Inflammatory macrophage (primary cell): ENCODE measurements at places on chromosomes 16 and 17.
A peak's percentile ranks its signal among the peaks of the same experiment; 100 is the strongest.

DNA sequence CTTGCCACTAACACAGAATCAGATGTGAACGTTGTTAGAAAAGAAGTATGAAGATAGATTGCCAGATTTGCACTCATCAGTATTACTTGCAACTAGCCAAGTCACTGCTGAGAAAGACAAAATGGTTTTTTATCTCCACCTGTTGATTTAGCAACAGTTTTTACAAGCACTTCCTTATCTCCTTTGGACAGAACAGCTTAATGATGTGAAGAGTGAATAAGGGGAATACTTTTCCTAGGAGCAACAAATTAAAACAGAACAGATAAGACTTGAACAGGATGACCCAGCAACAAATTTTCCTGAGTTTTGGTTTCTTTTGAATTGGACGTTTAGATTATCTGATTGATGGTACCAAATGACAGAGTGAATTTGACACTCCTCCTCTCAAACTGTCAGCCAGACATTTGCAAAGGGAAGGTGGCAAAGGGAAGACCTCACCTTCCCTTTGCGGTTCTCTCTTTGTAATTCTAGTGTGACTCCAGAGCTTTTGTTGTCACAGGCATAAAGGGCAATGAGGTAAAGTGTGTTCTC lies 130.6 kb downstream of the NLK start:
- no peak for DNase-seq

DNA sequence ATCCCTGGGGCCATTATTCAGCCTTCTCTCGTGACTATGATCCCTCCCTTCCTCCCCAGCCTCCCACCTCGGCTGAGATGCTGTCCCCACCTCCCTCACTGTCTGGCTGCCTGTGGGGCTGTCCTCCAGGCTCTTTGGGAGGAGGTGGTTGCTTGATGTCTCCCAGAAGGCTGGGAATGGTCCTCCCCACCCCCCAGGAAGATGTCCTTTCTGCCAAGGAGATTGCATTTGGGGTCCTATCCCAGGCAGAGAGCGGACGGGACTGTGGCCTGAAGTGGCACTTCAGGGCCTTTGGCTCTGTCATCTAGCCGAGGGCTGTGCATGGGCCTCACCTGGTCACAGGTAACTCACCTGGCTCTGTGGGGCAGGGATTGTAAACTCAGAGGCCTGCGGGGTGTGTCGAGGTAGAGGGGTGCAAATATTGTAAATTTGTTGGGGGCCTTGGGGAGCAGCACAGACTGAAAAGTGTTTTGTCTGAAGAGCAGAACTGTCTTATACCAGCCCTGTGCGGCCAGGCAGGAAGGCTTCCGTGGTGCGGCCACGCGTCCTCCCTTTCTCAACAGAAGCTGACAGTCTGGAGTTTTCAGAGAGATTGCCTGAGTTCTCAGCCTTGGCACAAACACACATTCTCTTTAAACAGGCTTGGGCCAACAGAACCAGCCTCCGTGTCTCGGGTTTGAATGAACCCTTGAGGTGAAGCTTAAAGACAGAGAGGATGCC lies 177.9 kb downstream of the SEC14L1 start:
- DNase-seq, result peak; percentile 59

DNA sequence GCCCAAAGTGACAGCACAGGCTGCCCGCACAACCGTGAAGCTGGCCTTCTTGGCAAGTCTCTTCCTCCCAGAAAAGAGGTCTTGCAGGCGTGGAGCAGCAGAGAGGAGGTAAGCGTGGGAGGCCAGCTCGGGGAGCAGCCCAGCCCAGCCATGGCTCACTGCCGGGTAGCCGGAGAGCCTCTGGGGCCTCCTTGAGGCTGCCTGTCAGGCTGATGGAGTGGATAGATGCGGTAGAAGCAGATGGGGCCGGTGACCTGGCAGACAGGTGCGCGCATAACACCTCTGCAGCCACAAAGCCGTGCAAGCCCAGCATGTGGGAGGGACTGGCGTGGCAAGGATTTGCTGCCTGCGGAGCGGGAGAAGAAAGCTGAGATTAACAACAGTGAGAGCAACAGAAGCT lies 17.1 kb upstream of the DOK4 start:
- no peak for DNase-seq

- no peak for DNase-seq
Measured at GRCh38 chr17:40664582-40665333, at the start of gene KRT222. KRT222 (minus strand) TSS chr17:40665177; CDS start chr17:40665099, 78 bp downstream.

DNA sequence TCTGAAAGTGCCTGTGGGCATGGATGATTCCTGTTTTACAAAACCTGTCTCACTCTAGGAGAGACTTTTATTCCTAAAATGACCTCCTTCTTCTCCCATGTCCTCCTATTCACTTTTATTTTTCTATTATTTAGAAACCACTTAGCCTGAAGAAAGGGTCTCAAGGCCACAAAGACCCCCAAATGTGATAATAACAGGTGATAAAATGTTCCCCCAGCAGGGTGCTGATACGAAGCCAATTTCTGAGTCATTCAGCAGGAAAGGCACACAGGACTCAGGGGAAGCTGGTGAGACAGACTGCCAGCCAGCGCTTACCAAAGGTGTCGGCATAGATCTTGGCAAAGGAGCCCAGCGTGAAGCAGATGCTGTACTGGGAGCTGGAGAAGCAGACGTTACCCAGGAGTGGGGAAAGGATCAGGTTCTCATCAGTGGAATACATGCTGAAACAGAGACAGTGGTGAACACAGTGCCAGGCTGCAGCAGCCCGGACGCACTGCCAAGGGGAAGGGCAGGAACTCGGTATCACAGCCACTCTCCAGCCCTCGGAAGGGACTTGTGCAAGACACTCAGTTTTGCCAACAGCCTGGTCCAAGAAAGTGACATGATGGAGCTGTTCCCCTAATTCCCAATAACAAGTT lies 24.6 kb downstream of the HIGD1B start:
- DNase-seq, result no peak

DNA sequence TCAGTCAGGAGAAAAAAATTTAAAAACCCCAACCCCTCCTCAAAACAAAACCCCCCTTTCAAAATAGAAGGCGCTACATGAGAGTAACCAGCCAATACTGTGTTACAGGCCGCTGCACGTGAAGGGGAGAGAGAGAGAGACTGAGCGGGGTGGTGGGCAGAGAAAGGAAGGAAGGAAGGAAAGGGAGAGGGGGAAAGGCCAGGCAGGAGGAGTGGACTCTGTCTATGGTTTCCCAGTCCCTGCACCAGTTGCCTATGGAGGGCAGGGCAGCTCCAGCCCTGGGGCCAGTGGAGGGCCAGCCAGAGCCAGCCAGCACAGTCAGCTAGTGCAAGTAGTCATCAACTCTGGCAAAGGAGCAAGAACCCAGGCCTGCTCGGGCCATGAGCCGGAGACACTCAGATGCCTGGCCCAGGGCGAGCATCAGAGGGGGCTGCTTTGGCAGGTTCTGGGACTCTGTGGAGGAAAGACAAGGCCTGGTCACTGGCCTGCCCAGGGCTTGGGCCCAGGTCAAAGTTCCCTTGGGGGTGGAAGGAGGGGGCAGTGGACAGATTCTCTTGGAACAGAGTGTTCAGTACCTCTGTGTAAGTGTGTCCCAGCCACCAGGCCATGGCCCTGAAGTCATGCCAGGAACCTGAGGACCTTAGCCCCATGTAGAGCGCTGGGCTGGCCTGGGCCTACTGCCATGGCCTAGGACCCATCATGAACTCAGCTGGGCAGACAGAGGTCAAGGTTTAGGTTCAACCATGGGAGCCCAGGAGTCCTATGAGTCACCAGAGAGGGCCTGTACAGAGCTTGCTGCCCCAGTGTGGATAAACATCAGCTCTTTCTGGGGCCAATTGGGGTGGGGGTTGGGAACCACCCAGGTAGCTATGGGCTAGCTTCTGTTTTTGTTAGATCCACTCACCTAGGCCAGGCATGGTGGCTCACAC lies 7.3 kb upstream of the GFOD2 start:
- DNase-seq, result no peak

GRCh38 chr16:48393485-48394354 lies 8.5 kb upstream of the SIAH1 start:
- peak; percentile 41 for DNase-seq

DNA sequence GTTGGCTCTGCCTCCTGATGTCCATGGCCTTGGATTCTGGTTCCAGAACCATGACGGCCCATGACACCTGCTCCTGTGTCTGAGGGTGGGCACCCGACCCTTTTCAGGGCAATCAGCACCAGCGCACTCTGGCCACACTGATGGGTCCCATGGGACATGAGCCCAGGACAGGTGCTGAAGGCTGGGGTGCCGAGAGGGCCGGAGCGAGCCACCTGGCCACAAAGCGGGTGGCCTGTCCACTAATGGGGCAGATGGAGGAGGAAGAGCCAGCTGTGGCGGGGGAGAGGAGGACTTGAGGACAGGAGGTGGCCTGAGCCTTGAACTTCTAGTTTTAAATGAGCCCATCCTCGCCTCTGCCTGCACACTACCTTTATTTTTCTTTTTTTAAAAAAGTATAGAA lies 31.2 kb upstream of the MTSS2 start:
- DNase-seq, result no peak

GRCh38 chr16:58931436-58931835 lies 197.3 kb upstream of the GOT2 start:
- no peak for DNase-seq

DNA sequence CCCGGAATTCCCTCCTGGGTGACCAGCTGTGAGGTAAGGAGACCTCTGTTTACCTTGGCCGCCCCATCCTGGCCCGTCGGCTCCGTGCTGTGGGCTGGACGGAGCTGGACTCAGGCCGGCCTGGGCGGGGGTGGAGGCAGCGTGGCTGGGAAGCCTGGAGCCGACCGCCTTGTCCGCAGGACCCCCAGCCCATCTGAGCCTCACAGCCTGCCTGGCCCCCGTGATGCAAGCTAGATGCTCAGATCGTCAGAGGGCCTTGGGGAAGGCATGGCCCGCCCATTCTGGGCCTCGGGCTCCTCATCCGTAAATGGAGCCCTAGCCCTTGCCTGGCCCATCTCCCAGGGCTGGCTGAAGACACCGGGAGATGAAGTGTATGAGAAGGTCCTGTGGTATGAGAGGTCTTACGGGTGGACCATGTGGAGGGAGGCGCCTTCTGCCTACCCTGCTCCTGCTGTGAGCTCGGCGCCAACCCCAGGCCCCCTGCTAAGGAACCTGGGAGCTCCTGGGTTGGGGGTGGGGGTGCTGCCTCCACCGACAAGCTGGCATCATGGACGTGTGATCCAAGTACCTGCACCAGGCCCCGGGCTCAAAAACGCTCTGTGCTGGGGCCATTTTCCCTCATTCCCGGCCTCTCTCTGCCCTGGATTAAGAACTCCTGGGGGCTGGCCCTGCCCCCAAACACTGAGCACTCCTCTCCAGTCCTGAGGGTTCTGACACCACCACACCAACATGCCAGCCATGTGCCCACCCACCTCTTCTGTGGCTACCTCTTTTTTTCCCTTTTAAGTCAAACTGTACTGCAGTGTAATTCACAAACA lies 5.4 kb upstream of the P2RX1 start:
- DNase-seq, result peak; percentile 19

- no peak for DNase-seq
Measured at GRCh38 chr16:57993438-57993837, 7.0 kb downstream of the ZNF319 start.

- DNase-seq, result no peak
Measured at GRCh38 chr16:23148166-23148512, 1.1 kb downstream of the USP31 start.

GRCh38 chr16:1330260-1330914 lies 3.1 kb upstream of the BAIAP3 start:
- DNase-seq, result peak; percentile 12

GRCh38 chr17:4475001-4475400 lies 23.7 kb upstream of the SPNS2 start:
- DNase-seq, result no peak

- DNase-seq, result no peak
Measured at GRCh38 chr17:71593078-71593477, 527.7 kb upstream of the SOX9 start.

- no peak for DNase-seq
Measured at GRCh38 chr17:7222093-7222971, 2.6 kb downstream of the ACADVL start.

DNA sequence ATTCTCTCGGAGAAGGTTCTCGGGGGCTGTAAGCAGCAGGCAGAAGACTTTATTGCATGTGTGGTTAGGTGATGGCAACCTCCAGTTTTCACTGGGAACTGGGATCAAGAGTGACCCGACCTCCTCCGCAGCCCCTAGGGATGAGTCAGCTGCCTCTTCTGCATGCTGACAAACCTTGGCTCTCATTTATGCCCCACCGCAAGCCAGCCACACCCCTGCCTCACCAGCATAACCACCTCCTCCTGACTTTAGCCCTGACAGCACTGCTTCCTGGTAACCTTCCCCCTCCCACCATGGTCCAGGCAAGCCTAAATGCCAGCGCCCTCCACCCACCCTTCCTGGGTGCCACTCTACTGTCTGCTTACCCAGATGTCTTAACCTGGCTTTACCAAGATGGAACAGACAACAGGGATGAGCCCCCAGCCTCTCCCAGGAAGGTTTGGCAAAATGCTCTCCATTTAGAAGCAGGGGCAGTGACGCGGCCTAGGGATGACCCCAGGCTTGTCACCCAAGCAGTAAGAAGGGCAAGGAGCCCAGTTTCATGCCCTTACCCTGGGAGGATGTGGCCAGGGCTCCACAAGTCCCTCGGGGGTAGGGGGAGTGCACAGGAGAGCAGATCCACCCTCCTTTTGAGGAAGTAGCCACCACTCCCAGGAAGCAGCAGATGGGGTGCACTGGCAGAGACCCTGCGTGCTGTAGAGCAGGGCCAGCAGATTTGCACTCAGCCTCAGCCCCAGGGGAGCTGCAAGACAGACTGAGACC lies 73.5 kb downstream of the GOSR1 start:
- peak; percentile 8 for DNase-seq

- no peak for DNase-seq
Measured at GRCh38 chr16:15946257-15947044, 3.0 kb upstream of the ABCC1 start.

DNA sequence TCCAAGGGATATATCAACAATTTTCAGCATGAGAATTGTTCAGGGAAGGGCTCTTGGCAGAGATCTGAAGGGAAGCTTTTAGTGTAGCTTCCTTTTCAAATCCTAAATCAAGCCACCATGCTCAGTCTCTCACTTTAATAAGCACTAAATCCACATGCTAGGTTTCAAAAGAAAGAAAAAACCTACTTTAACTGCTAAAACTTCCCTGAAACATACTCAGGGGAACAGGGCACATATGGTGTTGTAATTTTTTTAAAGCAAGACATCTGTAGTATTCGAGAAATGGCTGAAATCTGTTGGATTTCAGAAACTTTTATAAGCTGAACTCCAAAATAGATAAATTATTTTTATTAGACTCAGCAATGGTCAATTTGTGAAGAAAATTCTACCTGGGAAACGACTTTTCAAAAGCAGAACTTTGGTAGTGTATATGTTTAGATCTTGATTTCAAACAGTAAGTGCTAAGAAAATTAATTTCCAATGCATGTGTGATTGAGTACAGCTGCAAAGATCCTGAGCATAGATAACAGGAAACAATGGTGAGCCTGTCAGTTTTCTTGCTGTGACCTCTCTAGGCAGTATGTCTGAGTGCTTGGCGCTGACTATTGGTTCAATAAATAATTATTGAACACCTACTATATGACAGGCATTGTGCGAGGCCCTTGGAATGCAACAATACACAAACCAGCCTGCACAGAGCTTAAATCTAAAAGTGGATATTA lies 804.5 kb upstream of the SOX9 start:
- DNase-seq, result no peak

DNA sequence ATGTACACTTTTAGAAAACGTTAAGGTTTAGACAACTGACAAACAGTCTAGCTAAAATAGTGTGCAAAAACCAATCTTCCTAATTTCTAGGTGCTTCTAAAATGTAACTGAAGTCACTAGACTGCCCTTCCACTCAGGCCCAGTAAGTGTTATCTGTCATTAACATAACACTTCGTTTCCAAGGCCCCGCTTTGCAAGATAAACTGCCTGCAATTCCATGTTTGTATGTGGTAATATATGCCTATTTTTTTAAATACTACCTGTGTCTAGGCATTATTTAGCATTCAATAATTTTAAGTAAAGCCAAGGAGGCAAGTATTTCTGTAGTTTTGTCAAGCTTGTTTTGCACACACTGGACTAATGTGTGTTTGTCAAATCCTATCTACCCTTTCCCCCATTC lies 3.2 kb downstream of the USP32 start:
- no peak for DNase-seq
